C1 segment of cervical spinal cord (tissue), 14 donors: ENCODE measurements at places on chromosomes 7 and 10.

DNA sequence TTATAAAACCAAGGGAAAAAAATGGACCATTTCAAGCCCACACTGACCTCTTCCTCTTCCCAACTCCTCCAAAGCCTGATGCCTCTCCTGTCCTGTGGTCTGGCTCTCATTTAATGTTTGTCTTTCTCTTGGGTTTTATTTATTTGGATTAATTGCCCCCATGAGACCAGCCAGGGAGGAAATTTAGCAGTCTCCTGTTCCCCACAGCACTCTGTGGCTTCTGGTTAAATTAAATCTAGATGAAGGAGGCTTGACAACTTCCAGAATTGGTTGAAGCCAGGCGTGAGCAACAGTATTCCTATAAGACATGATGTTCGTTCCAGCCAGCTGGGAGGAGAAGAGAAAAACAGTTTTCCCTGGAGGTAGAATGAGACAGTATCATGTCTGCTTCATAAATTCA, 15.1 kb upstream of the PRLHR start:
- no peak for DNase-seq

DNA sequence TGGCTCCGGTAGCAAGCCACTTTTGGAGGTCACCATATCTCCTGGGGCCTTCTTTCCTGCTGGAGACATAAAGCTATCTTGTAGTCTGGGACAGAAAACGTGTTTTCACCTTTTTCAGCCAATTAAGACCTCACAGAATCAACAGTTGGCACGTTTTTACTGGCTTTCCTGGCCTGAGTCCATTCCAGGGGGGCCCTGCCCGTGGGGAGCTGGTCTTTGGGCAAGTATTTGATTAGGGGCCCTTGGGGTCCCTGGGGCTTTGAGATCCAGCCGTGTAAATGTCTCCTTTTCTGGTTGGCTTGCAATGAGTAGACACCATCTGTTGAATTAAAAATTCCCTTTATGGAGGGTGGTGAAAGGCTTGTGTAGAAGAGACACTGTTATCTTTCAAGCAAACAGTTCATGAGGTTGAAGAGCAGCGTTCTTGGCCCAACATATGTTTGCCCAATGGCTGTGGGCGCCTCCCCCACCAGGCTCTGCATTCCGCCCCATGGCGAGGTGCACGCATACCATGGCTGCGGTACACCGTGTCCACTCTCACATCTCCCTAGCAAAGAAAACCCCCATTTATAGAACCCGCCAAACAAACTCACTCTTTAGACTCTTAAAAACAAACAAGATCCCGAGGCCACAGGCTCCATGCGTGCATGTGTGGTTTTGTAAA, 593.2 kb downstream of the LRMDA start:
- no peak for DNase-seq

GRCh38 chr10:13614530-13615332, 28.0 kb downstream of the PRPF18 start:
- no peak for DNase-seq

GRCh38 chr10:113221756-113222168, 271.7 kb downstream of the TCF7L2 start:
- DNase-seq: no peak

DNA sequence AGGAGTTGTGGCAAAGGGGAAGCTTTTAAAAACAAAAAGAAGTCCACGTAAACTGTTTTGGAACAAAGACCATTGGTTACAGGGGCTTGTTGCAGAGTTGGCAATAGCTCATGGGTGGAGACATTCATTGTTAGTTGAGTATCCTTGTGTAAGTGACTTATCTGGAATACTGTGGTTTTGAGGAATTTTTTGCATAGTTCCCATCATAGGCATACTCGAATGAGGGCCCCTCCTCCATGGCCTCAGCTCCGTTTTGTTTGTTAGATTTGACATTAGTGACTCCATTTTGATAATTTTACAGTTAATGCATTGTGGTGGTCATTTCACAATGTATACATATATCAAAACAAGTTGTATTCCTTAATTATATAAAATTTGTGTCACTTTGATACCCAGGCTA, 12.8 kb upstream of the SMKR1 start:
- DNase-seq: no peak

GRCh38 chr7:124263232-124263827, 230.5 kb upstream of the TMEM229A start:
- no peak for DNase-seq
